Right ventricle myocardium superior (tissue), 1 donor: ENCODE measurements at places on chromosomes 13 and 19. TPM values are rescaled to one million over a fixed set of nuclear protein-coding genes. Genes with fewer than 3 reads are reported as not detected.

GRCh38 chr13:112103961-112104880 is 37.3 kb downstream of the SOX1 start:
- DNase-seq = no peak

DNA sequence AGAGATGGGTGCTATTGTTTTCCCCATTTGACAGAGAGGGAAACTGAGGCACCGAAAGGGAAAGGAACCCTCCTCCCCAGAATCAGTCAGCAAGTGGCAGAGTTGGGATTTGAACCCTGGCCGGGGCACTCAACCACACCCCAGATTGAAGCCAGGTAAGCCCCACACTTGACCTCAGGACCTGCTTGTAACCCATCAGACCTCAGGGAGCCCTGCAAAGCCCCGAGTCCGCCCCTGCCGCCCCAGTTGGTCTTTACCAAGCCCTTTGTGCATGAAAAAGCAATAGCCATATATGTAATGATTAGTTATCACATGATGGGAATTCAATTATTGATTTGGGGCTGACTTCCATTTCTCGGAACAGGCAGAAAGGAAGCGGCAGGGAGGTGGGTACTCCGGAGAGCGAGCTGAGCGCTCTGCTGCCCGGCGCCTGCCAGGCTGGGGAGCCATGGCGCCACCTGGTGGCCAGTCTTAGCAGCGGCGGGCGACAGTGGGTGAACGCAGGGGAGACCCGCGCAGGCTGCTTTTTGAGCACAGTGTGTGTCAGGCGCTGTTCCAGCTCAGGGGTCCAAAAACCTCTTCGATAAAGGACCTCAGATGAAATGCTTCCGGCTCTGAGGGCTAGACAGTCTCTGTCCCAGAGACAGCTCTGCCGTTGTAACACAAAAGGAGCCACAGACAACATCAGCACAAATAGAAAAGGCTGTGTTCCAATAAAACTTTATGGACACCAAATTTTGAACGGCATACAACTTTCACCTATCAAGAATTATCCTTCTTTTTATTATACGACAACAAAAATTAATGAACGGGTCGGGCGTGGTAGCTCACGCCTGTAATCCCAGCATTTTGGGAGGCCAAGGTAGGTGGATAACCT is 82.9 kb upstream of the CACNA1A start:
- peak; percentile 85 for DNase-seq

GRCh38 chr19:53172889-53173288 is 14.0 kb upstream of the ZNF347 start:
- no peak for DNase-seq

DNA sequence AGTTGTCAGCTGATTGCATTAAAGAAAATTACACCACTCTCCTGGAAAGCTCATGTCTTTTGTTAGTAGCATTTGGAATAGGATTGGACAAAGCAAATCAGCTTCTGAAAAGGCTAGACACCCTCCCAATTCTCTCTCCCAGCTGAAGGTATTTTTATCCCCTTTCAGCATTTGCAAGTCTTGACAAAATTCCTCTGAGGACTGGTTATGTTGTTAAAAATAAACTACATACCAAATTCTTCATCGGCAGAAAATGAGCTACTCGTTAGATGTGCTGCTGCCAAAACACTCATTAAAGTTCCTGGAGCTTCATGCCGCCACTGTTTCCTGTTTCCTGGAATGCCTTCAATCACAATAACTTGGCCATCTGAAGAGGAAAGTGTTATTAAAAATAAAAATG is 37.1 kb downstream of the UTP14C start:
- DNase-seq = no peak

DNA sequence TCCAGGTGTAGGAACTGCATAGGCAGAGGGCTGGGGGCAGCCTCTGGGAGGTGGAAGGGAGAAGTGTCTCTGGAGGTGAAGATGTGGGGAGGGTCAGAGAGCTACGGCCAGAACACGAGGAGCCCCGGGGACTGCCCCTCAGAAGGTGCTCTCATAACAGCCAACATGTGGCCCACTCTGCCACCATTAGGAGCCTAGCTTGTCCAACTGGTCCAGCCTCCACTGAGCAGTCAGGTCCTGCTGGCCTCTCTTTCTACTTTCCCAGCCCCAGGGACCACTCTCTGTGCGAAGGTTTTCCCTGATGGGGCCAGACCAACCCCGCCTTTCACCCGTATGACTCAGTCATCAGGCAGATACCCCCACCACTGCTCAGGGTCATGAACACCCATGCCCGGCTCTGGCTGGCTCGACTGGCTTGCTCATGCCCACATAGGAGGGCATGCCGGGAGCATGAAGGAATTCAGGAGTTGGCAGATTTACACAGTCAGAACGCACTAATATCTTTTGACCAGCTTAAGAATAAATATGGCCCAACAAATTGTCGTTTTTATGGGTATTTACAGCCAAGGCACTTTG is 37.5 kb upstream of the C19orf12 start:
- DNase-seq = no peak

- DNase-seq = no peak
Observed at GRCh38 chr13:92315265-92315664, 911.3 kb upstream of the GPC6 start.

DNA sequence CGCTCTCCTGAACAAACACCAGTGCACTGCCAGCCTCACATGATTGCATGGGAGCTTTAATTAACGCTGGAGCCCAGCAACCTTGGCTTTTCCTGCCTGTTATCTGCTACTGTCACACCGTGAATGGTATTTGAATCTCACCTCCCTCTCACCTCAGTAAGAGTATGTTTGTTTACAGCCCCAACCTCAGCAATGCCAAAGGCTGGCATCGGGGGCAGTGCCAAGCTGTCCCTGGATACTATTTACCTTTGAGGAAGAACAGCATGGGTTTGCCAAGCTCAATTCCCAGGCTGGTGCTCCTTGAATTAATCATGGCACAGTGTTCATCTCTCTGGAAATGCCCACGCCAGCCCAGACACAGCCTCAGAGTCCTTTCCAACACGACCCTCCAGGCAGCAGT is 57.2 kb upstream of the SERPINE3 start:
- peak; percentile 80 for DNase-seq

GRCh38 chr19:4768934-4769777 is 22.4 kb upstream of the FEM1A start:
- DNase-seq = peak; percentile 76

DNA sequence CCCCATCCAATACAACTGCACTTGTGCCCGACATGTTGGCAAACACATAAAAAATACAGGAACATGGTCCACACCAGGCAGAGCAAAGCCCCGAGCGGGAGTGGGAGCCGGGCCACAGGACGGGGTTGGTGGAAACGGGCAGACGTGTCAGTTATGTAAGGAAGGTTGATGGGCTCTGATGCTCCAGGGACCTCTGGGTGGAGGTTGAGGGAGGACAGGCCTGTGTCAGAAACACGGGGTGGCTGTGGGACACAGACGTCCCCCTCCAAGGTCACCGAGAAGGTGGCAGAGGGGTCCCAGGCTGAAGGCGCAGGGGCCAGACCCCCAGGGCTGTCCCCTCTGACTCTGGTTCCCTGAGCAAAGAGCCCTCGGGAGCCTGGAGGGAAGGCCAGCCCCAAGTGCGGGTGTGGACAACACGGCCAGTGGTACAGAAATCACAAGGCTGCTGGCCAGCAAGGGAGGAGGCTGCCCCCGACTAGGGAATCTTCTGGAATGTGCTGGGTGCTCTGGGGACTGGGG is 31.4 kb upstream of the C13orf46 start:
- DNase-seq = peak; percentile 41

DNA sequence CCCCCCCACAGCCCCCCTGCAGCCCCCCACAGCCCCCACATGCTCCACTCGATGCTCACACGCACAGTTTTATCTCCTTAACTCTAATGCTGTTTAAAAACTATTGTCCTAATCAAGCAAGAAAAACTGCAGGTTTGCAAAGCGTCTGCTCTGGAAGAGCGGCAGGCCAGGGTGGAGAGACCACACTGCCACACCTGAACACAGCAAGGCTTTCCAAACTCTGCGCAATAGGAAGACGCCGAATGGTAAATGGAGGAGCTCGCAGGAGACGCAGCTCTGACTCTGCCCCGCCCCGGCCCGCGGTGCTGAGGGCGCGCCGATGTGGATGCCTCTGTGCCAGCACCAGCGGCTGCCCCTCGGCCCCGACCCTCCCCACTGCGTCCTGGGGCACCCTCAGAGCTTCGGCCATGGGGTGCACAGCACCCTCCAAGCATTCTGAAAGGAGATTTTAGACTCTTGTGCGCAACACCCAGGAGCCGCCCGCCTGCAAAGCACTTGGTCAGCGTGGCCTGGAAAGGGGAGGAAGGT is 32.4 kb downstream of the RASA3 start:
- DNase-seq = no peak

DNA sequence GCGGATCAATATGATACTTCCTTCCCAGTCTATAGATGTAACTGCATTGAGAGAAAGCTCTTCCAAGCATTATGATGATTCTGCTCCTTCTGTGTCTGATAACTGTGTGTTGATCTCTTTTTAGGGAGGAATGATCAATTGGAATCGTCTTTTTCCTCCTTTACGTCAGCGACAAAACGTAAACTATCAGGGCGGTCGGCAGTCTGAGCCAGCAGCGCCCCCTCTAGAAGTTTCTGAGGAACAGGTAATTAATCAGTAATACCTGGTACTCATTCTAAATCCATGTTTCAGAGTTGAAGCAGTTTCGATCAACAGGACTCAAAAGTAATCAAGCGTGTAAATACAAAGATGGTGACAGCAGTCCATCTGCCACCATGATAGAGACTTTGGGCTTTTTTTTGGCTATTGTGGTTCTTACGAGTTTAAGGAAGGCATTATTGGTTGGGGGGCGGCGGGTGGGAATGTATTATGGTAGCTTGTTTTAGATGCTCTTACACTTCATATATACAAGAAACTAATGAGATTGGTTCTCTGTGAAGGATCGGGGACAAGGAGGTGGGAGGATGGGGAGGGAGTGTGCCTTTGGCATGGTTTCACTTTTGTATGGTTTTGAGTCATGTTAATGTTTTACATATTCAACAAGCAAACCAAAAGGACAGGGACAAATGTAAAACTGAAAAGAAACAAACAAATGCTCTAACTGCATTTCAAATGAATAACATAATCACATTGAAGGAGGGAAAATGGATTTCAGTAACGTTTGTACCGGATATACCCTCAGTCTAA is 60.7 kb upstream of the GPR183 start:
- DNase-seq = no peak

DNA sequence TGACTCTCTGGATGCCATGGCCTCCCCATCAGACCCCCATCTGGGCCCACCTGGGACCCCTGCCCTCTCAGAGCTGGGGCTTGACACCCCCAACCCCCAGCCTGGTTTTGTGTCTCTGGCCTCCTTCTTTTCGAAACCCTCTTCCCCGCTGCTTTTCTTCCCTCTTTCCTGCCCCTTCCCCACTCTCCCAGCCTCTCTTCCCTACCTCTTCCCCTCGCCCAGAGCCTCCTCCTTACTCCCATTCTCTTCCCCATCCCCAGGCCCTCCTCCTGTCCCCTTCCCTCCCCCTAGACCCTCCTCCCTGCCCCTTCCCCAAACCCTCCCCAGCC is 2.1 kb downstream of the TNFSF9 start:
- DNase-seq = no peak

ZIC5 gene
- total RNA-seq = not detected

KCNC3 gene
- 2.0 TPM for total RNA-seq

NLRP11 gene
- not detected for total RNA-seq

FCAR gene
- 0.30 TPM for total RNA-seq

TSSK6 gene
- 0.67 TPM for total RNA-seq

PLPPR3 gene
- not detected for total RNA-seq

NUFIP1 gene
- 2.6 TPM for total RNA-seq

MAST1 gene
- not detected for total RNA-seq

PSG7 gene
- total RNA-seq = not detected
